Coronary artery (tissue), 2 donors: ENCODE measurements at places on chromosomes 4 and X.

DNA sequence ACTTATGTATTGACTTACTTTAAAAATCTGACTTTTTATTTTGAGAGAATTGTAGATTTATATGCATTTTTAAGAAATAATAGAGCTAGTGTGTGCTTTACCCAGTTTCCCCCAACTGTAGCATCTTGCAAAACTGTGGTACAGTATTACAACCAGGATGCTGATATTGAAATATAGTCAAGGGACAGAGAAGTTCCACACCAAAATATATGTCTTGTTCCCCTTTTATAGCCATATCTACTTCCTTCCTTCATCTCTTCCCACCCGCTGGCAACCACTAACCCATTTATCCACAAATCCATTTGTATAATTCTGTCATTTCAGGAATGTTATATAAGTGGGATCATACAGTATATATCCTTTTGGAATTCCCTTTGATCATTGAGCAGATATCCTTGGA lies 16.8 kb downstream of the KDM6A start:
- DNase-seq: no peak

DNA sequence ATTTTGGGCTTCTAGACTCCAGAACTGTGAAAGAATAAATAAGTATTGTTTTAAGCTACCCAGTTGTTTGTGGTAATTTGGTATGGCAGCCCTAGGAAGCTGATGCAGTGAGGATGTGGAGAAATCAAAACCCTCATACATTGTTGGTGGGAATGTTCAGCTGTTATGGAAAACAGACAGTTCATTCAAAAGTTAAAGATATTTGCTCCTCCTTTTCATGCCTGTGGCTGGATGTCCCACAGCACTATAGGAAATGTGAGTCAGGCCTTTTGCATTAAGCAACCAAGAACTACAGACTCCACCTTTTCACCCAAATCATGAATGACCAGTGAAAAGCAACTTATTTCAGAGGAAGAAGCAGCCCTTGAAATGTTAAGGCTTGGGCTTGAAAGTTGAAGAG lies 6.7 kb downstream of the BBS12 start:
- no peak for DNase-seq

- no peak for DNase-seq
Observed at GRCh38 chr4:36427696-36428095, 146.3 kb downstream of the DTHD1 start.

DNA sequence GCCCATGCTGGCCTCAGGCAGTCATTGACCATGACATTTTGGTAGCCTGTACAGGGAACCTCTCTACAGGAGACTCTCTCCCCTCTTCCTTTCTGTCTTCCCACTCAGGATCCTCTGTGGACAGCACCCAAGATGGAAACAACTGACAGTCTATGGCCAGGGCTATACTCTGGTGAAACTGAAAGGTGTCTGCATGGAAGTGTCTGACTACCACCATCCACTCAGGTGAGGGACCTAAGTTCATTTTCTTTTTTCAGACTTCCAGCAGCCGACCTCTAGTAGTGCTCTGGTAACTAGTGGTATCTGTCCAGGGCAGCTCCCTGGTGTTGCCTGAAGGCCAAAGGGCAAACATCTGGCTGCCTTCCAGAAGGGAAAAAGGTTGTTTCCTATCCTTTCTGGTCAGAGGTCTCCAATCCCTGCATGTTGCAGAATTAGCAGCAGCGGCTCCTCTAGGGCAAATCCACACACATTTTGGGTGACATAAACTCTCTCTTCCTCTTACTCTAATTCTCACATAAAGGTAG lies 804.5 kb downstream of the C4orf33 start:
- no peak for DNase-seq

DNA sequence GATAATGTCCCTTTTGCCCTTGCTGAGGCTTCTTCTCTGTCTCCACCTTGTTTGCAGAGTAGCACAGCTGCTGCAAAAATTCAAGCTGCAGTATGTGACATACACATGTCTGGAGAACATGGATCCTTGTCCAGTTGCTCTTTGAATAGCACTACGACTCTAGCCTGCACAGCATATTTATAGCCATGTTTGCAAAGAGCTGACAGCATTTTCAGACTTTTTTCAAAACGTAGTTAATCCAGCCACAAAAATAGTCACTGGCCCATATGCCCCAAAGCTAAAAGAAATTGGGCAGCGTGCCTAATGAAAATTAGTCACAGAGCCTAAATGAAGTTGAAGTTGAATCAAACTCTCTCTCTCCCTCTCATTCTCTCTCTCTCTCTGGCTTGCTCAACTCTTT lies 17.5 kb downstream of the SLC16A2 start:
- no peak for DNase-seq

- no peak for DNase-seq
Observed at GRCh38 chr4:182486881-182487280, 243.7 kb downstream of the TENM3 start.

DNA sequence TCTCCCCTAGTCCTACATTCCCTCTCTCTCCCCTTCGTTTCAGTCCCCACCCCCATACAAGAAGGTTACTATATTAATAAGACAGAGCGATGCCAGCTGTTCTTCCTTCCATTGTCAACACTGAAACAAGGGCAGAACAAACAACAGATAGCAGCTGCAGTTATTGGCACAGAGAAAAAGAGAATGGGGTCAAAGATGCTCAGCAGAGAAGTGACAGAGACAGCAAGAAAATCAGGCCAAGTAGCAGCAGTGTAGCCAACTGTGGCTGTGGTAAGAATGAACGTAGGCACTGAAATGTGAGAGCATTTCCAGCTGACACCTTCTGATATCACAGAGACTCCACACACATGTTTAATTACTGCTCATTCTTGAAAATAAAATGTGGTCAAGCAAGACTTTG lies 641.8 kb downstream of the FSTL5 start:
- no peak for DNase-seq

- DNase-seq: no peak
Observed at GRCh38 chrX:41913476-41913875, 9.9 kb downstream of the CASK start.

DNA sequence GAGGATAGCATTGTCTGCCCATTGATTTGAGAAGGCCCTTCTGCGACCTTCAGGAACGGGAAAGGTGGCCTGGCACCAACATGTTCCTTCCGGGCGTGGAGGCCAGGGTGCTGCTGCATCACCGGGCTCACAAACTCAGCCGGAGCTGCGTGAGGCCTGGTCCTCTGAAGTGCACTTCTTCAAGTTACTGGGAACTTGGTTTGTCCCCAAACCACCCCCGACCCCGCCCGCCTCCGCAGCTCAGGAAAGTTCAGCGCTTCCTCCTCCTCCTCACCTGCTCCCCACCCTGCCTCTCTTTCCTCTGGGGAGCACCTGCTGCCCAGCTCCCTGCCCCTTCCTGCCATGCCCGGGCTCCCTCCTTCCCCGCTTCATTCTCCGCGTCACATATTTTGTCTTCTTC lies 116.0 kb upstream of the LRPAP1 start:
- DNase-seq: no peak

- DNase-seq: no peak
Observed at GRCh38 chr4:123600987-123601904, 204.7 kb downstream of the SPRY1 start.

DNA sequence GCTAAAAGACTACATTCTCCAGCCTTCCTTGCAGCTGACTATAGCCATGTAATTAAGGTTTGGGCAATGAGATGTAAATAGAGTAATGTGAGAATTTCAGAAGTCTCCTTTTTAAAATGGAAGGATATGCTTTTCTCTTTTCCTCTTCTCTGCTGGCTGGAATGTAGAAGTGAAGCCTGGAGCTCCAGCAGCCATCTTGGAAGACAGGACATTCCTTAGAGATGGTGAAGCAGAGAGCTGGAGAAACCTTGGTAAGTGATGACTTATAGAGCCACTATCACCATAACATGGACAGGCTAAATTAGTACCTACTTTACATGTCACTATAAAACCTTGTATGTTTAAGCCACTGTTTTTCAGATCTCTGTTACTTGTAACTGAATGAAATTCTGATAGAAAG lies 48.0 kb downstream of the RASL11B start:
- DNase-seq: no peak
